ENCODE measurements at places on chromosomes 4 and X.

- DNase-seq: no peak
These were observed 13.2 kb upstream of the SOD3 start for GRCh38 chr4:24781999-24782745.

- no peak for DNase-seq
These were observed 45.7 kb upstream of the SLC34A2 start for GRCh38 chr4:25609976-25610375.

DNA sequence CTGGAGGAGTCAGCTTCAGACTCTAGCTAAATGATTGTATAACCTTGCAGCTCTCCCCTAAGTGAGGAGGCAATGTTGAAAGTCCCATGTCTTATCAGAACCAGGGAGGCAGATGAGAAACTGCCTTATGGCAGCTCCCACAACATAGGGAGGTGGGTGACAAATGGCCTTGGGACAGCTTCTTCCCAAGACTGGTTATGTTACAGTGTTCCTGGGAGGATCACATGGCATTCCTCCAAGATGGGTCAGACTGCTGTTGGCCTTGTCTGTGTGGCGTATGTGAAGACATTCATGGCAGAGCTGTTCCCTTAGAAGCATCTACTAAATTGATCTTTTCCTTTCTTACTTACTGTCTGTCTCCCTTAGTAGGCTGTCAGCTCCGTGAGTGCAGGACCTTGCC is 42.0 kb downstream of the HPRT1 start:
- no peak for DNase-seq

GRCh38 chr4:139443661-139444060 is 10.3 kb upstream of the RAB33B start:
- no peak for DNase-seq

GRCh38 chrX:38293741-38294140 is 33.6 kb downstream of the RPGR start:
- no peak for DNase-seq

GRCh38 chrX:56623316-56623715 is 59.9 kb downstream of the UBQLN2 start:
- DNase-seq: no peak

All from cortex of kidney (tissue), 1 donor.